Left lobe of liver (tissue), 2 donors: ENCODE measurements at places on chromosomes 5 and 9. TPM values are rescaled to one million over a fixed set of nuclear protein-coding genes. Genes with fewer than 3 reads are reported as not detected.

DNA sequence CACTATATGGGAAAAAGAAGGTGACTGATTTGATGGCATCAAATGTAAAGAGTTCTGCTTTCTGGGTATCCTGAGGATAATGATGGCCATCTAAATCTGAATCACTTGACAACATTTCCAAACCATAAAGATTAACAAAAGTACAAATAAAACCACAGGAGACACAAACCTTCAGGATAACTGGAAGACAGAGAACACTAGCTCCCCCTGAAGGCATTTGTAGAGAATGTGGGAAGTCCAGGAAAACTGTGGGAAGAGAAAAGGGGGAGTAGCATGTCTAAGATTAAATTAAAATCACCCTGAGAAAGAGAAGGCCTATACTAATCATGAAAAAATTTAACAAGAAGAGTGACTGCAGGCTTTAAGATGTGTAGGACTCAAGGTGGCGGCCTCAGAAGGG lies 116.2 kb downstream of the PRELID2 start:
- DNase-seq = no peak

The FBP2 gene
- not detected for total RNA-seq

The MYOT gene
- not detected for total RNA-seq

GRCh38 chr9:132008184-132008803 lies 71.4 kb downstream of the MED27 start:
- DNase-seq = no peak

DNA sequence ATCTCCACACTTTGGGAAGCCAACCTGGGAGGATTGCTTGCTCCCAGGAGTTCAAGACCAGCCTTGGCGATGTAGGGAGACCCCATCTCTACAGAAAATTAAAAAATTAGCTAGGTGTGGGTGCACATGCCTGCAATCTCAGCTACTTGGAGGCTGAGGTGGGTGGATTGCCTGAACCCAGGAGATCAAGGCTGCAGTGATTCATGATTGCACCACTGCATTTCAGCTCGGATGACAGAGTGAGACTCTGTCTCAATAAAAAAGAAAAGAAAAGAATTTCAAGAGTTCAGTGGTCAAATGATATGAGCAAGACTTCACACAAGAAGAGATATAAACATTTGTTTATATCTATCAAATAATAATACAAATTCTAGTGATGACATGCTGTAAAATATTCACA lies 23.0 kb upstream of the MTAP start:
- DNase-seq = no peak

GRCh38 chr5:112276991-112277390 lies 142.1 kb downstream of the EPB41L4A start:
- DNase-seq = no peak

- DNase-seq = no peak
Measured at GRCh38 chr5:58505971-58506640, 14.9 kb downstream of the GAPT start.

The GBGT1 gene
- 1.2 TPM for total RNA-seq

The GLE1 gene
- total RNA-seq = 12.3 TPM

- DNase-seq = no peak
Measured at GRCh38 chr5:170785416-170785815, 1.9 kb downstream of the GABRP start.

- DNase-seq = no peak
Measured at GRCh38 chr5:138459311-138459933, 5.9 kb upstream of the EGR1 start.

The MEIKIN gene
- not detected for total RNA-seq

DNA sequence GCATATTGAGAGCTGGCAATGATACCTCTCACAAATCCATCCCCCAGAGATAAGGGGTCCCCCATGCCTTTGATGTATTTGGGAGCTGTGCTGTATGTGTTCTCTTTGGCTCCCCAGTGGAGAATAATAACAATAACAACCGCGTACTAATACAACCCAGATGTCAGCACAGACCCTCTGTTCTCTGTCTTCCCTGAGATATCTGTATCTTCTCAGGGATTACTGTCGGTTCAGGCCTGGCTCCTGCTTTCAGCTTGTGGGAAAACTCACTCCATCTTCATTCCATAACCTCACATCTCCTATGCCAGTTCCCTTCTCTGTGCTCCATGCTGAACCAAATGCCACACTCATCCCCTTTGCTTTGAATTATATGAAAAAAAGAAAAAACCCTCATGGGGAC lies 76.2 kb downstream of the TMC1 start:
- DNase-seq = no peak

GRCh38 chr9:16728137-16728508 lies 142.3 kb downstream of the BNC2 start:
- DNase-seq = no peak

DNA sequence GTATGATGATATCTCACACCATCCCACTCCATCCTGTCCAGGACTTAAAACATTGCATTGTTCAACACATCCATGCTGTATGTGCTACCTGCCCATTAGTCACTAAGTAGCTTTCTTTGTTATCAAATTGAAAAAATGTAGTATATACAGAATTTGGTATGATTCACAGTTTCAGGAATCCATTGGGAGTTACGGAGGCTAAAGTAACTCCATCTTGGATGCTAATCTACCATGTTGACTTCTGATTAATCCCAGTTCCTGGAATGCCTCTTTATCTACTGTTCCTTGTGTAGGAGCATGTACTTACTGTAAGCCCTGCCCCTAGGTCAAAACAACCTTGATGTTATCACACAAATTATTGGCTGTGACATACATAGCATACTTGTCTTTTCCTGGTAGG lies 38.9 kb upstream of the FOXB2 start:
- no peak for DNase-seq

- DNase-seq = no peak
Measured at GRCh38 chr9:73411494-73411893, 259.8 kb downstream of the ANXA1 start.

DNA sequence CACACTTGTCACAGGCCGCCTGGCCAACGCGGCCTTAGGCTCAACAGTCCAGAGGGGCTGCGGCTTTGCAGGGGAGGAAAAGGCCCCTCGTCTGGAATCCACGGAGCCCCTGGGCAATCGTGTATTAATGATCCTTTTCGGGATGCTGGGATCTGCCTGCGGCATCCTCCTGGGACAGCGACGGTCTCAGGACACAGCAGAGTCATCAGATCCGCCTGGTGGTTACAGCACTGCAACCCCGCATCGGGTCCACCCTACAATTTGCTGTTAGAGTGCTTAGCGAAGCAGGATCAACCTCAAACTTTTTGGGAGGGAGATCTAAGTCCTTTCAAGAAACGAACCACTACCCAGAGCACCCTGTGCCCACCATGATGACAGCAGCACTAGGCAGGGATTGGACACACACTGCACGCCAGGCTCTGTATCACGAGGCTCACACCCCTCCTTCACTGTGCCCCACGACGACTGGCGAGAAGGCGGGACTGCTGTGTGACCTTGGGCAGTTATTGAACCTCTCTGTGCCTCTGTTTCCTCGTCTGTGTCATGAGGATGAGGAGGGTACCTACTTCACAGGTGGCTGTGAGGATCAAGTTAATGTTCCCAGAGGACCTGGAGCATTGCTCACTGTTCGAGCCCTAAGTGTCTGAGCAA lies 100.4 kb upstream of the COL5A1 start:
- no peak for DNase-seq

- no peak for DNase-seq
Measured at GRCh38 chr9:105672711-105673234, 10.5 kb downstream of the TAL2 start.

- DNase-seq = no peak
Measured at GRCh38 chr5:32190095-32190494, 16.0 kb upstream of the GOLPH3 start.

The BARHL1 gene
- total RNA-seq = not detected

GRCh38 chr9:81661339-81661738 lies 28.0 kb downstream of the TLE1 start:
- DNase-seq = no peak

GRCh38 chr5:73088026-73088425 lies 32.3 kb upstream of the TMEM171 start:
- DNase-seq = no peak

The ST8SIA4 gene
- 1.7 TPM for total RNA-seq

The PCDHGB1 gene
- 0.63 TPM for total RNA-seq

The SAXO1 gene
- not detected for total RNA-seq

- no peak for DNase-seq
Measured at GRCh38 chr5:142411656-142412425, 87.0 kb upstream of the SPRY4 start.

The SGTB gene
- total RNA-seq = 3.0 TPM

DNA sequence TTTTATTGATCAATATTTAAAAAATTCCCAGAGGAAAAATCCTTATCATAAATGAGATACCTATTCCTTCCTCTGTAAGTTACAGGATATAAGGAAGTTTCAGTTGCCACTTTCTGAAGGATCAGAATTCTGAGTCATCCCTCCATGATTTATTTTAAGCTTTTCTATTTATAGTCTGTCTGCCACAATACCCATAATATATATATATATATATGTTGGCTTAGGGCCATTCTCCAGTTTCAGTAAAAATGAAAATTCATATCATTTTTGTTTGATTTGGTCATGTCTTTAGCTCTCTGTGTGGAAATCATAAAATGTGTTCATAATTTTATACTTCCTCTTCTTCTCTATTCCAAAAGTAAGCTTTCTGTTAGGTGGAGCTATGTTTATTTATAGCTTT lies 215.8 kb upstream of the CYLC2 start:
- DNase-seq = no peak

GRCh38 chr5:1058083-1058945 lies 49.7 kb downstream of the NKD2 start:
- no peak for DNase-seq

- no peak for DNase-seq
Measured at GRCh38 chr5:38768412-38769211, 77.2 kb upstream of the OSMR start.

DNA sequence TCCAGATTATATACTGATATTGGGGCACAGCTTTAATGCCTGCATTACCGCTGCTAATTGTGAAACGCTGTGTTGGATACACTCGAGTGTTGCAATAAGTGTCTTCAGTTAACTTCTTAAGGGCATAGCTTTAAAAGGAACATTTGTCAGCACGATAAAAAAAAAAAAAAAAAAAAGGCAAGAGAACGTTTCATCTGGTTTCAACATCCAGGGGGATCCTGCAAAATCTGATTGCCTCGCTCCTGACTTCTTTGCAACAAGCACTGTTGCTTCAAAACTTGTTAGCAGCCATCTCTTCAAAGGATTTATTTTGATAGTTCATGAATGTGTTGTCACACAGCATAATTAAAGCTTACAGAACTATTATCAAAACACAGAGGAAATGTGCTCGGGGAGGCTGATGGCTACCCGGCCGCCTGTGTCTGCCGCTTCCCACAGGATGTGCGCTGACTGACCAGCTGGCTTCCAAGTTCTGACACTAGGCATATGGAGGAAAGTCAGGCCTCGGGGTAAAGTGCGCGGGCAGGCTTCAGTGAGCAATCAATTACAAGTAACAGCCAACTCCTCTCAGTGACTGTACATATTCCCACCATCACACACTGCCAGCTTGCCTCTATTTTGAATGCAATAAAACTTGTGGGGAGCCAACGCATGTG lies 77.7 kb downstream of the EBF1 start:
- DNase-seq = no peak

DNA sequence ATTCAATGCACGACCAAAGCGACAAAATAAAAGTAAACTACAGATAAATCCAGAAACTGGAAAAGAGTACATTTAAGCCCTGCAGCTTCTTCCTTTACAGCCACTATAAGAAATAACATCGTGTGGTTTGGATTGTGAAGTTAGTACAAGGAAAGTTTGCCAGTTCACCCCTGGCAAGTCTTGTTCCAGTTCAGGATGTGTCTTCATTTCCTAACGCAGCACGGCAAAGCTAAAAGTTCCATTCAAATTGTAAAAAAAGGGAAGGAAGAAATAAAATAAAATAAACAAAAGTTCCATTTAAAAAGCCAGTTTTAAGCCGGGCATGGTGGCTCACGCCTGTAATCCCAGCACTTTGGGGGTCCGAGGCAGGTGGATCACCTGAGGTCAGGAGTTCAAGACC lies 83.3 kb upstream of the RETREG1 start:
- DNase-seq = no peak

The PCDHA2 gene
- not detected for total RNA-seq

DNA sequence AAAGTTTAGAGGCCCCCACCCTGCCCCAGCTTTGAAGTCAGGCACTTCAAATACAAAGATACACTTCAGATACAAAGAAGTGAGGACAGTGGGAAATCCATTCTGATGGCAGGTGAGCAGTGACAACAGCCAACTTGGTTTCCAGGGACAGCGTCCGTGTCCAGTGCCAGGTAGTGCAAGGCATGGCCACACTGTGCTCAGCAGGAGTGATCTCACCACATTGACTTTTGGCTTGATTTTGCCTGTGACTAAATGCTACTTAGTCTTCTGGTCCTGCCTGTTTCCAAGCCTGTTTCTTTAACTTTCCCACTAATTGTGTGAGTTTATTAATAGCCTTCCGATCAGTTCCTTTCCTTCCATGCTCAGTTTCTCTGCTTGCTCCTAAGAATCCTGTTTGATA lies 72.6 kb upstream of the PALM2AKAP2 start:
- DNase-seq = no peak

- no peak for DNase-seq
Measured at GRCh38 chr5:101278011-101278687, 375.1 kb upstream of the ST8SIA4 start.

DNA sequence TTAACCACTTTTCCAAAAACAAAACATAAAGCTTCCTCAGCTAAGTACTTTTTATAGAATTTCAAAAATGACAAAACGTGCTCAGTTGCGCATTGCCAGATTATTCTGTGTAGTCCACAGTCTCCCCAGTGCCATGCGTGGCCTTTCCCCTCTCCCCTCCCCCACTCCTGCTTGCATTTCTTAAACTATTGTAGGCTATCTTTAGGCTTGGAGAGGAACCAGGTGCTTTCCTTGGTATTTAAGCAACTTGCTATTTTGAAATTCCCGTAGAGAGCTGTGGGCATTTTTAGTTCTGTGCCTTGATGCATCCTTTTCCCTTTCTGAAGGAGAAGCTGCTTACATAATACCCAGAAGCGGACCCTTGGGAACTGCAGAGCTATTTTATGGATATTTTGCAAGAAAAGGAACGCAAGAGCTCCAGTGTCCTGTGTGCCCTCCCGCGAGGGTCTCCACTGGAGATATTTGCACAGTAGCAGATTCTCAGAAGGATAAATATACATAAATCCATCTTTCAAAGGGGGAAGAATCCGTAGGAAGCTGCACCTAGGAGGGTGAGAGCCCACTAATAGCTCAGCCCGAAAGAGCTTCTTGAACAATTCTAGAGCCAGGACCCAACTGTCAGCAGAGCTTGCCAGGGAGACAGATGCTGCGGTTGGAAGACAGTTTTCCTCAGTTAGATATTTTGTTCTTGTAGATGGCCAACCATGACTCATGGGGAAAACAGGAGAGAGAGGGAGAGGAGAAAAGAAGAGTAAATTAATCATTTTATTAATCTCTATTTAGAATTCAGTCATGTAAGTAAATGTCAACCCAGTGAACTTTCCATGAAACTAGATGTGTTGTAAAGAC lies 1298.3 kb upstream of the WWC1 start:
- DNase-seq = no peak

DNA sequence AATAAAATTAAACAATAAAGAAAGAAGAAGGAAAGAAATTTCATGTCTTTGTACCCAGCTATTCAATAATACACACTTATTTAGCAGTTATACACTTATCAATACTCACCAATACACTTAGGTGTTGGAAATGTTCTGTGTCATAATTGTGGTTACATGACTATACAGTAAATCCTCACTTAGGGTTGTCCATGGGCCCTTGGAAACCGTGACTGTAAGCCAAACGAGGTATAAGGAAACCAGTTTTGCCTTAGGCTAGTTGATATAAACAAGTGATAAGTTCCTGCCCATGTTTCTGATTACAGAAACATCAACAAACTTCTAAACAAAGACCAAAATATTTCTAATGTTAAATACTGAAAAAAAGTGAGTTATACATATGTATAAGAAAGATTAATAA lies 10.0 kb upstream of the SLCO4C1 start:
- DNase-seq = no peak
